ENCODE measurements at places on chromosomes 2 and 18.

DNA sequence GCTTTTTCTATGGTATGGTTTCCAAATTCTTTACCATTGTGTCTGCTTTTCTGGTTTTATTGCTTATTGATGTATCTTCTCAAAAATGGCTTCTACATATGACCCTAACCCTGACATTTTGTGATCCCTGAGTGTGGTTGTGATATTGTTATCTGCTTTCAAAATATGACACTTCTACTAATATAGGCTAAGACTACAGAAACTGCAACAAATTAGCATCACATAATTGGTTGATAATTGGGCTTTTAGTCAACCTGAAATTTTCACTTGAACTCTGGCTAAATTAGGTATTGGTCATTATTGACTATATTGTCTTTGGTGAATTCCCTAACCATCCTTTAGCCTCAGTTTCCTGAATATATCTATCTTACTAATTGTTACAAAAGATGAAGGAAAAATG lies 246.1 kb downstream of the PIK3C3 start:
- no peaks in the 10 kb centered on the region for H3K36me3 ChIP-seq
- no peak overlapping the region for H3K4me3 ChIP-seq
- no peak overlapping the region for H3K27ac ChIP-seq
- H3K4me1 ChIP-seq: no peaks in the 10 kb centered on the region
- DNase-seq: no peak

GRCh38 chr2:36770542-36771287 lies 74.2 kb downstream of the VIT start:
- no peak overlapping the region for H3K27ac ChIP-seq
- no peaks in the 10 kb centered on the region for H3K4me1 ChIP-seq
- peak; percentile 9 for DNase-seq
- H3K4me3 ChIP-seq: no peak overlapping the region
- H3K36me3 ChIP-seq: no peaks in the 10 kb centered on the region
- H3K27me3 ChIP-seq: peaks cover 10% of the 10 kb centered on the region

DNA sequence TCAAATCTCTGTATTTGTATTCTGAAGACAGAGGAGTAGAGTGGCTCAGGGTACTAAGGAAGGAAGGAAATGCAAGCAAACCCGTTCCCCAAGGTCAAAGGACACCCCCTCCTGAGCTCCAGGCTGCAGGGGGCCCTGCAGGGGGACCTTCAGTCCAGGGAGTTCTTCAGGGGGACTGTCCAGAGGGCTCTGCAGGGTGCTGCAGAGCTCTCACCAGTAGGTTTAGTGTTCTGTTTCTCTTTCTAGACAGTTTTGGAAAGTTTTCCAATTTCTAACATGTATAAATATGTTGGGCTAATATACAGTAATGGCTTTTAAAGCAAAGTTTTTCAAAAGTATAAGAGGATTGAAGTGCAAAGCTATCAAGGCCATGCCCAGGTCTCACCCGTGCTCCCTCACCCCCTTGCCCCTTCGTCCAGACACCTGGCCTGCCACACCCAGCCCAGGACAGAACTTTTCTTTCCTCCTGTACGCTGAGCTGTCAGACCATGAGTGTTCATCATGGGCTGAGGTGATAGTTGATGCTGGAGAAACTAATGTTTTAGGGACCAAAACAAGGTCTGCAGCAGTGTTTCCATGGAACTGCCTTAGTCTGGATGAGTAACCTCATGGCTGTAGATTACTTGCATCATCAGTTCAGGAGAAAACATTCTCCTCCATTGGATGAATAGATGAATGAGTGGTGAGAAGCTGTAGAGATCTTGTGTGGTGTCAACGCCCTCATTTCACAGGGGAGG lies 134.2 kb downstream of the GLI2 start:
- peaks cover 6% of the 10 kb centered on the region for H3K4me1 ChIP-seq
- no peak overlapping the region for H3K27ac ChIP-seq
- H3K27me3 ChIP-seq: peaks cover 33% of the 10 kb centered on the region
- H3K36me3 ChIP-seq: no peaks in the 10 kb centered on the region
- no peak for DNase-seq

GRCh38 chr18:36608107-36608506 lies 220.7 kb downstream of the TPGS2 start:
- no peak overlapping the region for H3K27ac ChIP-seq
- H3K27me3 ChIP-seq: no peaks in the 10 kb centered on the region
- H3K36me3 ChIP-seq: no peaks in the 10 kb centered on the region
- DNase-seq: no peak

GRCh38 chr2:96687266-96687665 lies 44.7 kb downstream of the FER1L5 start:
- H3K36me3 ChIP-seq: no peaks in the 10 kb centered on the region
- H3K27me3 ChIP-seq: no peaks in the 10 kb centered on the region
- no peak overlapping the region for H3K27ac ChIP-seq
- H3K4me1 ChIP-seq: no peaks in the 10 kb centered on the region
- no peak overlapping the region for H3K4me3 ChIP-seq
- peak; percentile 55 for DNase-seq

- H3K27me3 ChIP-seq: peaks cover 8% of the 10 kb centered on the region
- peak; percentile 22 for DNase-seq
- peaks cover 28% of the 10 kb centered on the region for H3K4me1 ChIP-seq
- peak overlapping the region; percentile 81 for H3K4me3 ChIP-seq
Measured at GRCh38 chr2:101150306-101151145, 656 bp downstream of the TBC1D8 start.

- peaks cover 11% of the 10 kb centered on the region for H3K27me3 ChIP-seq
- H3K4me3 ChIP-seq: no peak overlapping the region
- no peaks in the 10 kb centered on the region for H3K36me3 ChIP-seq
- DNase-seq: no peak
Measured at GRCh38 chr2:173010233-173010632, 65.4 kb upstream of the MAP3K20 start.

DNA sequence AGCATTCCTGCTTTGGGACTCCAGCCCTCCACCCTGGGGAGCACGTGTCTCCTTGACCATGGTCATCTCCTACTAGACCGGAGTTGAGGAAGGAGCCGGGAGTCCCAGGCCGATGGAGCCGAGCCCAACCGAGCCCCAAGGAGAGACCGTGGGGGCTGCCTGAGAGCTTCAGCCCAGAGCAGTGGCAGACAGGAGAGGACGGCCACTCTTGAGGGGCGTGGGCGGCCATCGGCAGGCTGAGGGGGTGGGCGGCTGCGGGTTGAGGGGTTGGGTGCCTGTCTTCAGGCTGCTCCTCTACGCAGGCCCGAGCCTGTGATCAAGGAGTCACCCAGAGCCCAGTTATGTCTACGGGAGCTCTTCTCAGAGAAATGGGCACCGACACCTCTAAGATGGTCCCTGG lies 158.7 kb downstream of the PXDN start:
- H3K27me3 ChIP-seq: peaks cover 14% of the 10 kb centered on the region
- H3K27ac ChIP-seq: no peak overlapping the region

DNA sequence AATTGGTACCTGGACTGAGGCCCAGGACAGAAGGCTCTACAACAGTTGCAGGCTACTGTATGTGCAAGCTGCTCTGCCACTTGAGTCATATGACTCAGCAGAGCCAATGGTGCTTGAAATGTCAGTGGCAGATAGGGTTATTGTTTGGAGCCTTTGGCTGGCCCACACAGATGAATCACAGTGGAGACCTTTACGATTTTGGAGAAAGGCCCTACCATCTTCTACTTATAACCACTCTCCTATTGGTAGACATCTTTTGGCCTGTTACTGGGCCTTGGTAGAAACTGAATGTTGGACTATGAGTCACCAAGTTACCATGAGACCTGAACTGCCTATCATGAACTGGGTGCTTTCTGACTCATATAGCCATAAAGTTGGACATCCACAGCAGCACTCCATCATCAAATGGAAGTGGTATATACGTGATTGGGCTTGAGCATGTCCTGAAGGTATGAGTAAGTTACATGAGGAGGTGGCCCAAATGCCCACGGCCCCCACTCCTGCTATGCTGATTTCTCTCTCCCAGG lies 88.9 kb upstream of the NRXN1 start:
- H3K36me3 ChIP-seq: no peaks in the 10 kb centered on the region
- H3K27me3 ChIP-seq: no peaks in the 10 kb centered on the region
- no peak overlapping the region for H3K27ac ChIP-seq
- no peaks in the 10 kb centered on the region for H3K4me1 ChIP-seq
- no peak for DNase-seq
- H3K4me3 ChIP-seq: no peak overlapping the region

DNA sequence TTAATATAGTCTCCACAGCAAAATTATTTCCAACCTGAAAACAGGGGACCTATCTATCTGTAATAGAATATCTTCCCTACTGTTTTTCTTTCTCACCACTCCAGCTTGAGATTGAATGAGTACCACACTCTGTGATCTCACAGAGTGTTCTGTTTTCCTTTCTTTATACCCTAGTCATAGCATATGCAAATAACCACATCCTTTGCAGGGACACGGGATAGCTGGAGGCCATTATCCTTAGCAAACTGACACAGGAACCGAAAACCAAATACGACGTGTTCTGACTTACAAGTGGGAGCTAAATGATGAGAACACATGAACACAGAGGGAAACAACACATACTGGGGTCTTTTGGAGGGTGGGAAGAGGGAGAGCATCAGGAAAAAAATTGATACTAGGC lies 224.7 kb downstream of the SLC8A1 start:
- no peak for DNase-seq
- H3K36me3 ChIP-seq: no peaks in the 10 kb centered on the region
- H3K27ac ChIP-seq: peak overlapping the region; percentile 49
- no peaks in the 10 kb centered on the region for H3K27me3 ChIP-seq
- no peak overlapping the region for H3K4me3 ChIP-seq

DNA sequence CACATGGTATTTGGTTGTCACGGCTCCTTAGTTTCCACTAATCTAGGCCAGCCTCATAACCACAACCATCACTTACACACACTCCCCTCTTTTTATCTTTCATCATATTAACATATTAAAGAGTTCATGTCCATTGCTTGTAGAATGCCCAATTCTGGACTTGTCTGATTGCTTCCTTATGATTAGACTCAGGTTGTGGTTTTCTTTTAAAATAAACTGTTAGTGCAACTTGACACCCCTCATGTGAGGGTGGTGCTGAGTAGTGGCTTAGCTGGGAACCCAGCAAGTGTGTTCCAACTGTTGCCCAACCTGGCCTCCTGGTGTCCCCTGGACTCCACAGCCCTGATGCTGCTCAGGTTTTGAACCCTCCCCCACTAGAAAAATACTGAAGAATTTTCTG lies 20.1 kb upstream of the CD207 start:
- no peaks in the 10 kb centered on the region for H3K36me3 ChIP-seq
- peaks cover 10% of the 10 kb centered on the region for H3K4me1 ChIP-seq
- no peak overlapping the region for H3K27ac ChIP-seq
- H3K4me3 ChIP-seq: no peak overlapping the region
- no peaks in the 10 kb centered on the region for H3K27me3 ChIP-seq
- no peak for DNase-seq

- H3K36me3 ChIP-seq: peaks cover 14% of the 10 kb centered on the region
Measured at GRCh38 chr2:38560092-38560491, 42.6 kb downstream of the HNRNPLL start.

DNA sequence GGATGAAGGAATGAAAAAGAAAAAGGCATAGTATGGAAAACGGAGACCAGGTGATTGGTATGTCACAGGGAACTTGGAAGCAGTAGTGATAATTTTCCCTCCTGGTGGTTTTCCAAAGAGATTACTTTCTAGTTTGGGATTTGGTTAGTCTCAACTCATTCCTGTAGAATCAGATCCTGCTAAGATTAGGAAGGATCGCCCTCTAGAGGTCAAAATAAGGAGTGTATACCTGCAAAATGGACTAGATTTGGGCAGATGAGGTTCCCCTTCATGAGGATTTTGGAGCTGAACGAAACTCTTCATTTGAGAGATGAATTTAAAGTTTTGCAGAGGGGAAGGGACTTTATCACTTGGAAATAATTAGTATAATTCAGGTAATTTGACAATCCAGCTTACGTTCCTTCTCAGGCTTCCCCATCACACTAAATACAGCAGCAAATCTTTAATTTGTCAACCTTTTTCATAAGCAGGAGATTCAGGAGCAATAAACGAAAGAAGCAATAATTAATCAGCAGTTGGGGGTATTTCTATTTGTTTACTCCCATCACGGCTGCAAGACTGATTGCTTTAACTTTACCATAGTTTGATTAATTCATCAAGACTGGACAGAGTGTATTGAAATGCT lies 65.2 kb downstream of the CCDC195 start:
- H3K36me3 ChIP-seq: no peaks in the 10 kb centered on the region
- H3K27me3 ChIP-seq: no peaks in the 10 kb centered on the region
- no peak overlapping the region for H3K27ac ChIP-seq

DNA sequence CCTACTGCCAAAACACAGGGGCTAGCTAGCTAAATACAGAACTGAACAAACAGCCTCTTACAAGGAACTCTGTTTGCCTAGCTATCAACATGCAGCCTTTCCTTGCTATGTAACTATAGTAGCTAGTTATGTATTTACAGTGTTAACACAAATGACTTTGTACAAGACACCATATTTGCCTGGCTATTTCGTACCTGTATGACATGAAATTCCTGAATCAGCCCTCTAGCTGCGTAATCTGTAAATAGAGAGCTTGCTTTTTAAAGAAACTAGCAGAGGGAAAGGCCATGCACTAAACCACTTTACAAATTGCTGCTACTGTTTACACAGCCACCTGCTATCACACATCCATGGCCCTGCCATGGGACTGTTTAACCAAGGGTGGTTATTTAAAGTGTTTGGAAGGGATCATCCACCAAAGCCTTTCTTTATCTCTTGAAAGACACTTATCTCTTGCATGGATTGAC lies 248.7 kb downstream of the TFCP2L1 start:
- no peaks in the 10 kb centered on the region for H3K4me1 ChIP-seq
- H3K36me3 ChIP-seq: no peaks in the 10 kb centered on the region
- no peak overlapping the region for H3K27ac ChIP-seq
- no peaks in the 10 kb centered on the region for H3K27me3 ChIP-seq

DNA sequence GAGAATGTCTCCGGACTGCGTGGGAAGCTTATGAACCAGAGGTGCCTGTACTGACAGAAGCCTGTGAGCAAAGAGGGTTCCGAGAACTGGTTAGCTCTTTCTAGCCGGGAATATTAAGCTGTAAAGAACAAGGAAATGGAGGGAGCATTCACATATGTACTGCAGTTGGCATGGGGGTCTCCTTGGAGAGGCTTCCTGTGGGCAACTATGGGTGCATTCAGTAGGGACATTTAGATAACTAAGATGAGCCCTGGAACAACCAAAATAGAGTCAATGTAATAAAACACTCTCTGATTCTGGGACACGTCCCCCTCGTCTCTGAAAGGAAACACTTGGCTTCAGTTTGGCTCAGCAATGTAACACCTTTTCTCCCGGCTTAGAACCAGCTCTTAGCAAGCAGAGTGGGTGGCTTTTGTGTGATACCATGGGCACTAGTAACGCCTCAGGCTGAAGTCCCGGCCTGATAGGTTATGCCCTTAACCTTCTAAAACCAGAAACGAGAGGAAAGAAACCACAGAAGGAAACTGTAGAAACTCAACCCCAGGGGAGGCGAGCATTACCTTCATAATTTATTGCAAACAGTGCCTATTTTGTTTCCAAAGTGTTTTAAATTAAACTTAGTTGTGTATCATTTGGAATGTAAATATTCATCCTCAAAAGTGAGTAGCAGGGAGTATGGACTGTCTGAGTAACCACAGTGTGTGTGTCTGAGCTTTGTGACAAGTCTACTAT lies 48.8 kb upstream of the LPIN2 start:
- peaks cover 69% of the 10 kb centered on the region for H3K4me1 ChIP-seq
- DNase-seq: no peak
- H3K36me3 ChIP-seq: peaks cover 3% of the 10 kb centered on the region

Measured in naive thymus-derived CD8-positive, alpha-beta T cell (primary cell).